Right lung (tissue), 10 donors: ENCODE measurements at places on chromosomes 13 and 19. TPM values are rescaled to one million over a fixed set of nuclear protein-coding genes. Genes with fewer than 3 reads are reported as not detected.

SIGLEC12 gene
- polyA plus RNA-seq = not detected

PTH2 gene
- polyA plus RNA-seq = not detected

UQCR11 gene
- polyA plus RNA-seq = 77.4 TPM

CD177 gene
- polyA plus RNA-seq = 0.21 TPM

SULT2A1 gene
- polyA plus RNA-seq = not detected

CATSPERD gene
- 0.81 TPM for polyA plus RNA-seq

N4BP2L1 gene
- 51.4 TPM for polyA plus RNA-seq

ZNF540 gene
- polyA plus RNA-seq = 4.9 TPM

GRCh38 chr19:45142726-45143110 is 18.1 kb downstream of the NKPD1 start:
- no peak for DNase-seq

DNA sequence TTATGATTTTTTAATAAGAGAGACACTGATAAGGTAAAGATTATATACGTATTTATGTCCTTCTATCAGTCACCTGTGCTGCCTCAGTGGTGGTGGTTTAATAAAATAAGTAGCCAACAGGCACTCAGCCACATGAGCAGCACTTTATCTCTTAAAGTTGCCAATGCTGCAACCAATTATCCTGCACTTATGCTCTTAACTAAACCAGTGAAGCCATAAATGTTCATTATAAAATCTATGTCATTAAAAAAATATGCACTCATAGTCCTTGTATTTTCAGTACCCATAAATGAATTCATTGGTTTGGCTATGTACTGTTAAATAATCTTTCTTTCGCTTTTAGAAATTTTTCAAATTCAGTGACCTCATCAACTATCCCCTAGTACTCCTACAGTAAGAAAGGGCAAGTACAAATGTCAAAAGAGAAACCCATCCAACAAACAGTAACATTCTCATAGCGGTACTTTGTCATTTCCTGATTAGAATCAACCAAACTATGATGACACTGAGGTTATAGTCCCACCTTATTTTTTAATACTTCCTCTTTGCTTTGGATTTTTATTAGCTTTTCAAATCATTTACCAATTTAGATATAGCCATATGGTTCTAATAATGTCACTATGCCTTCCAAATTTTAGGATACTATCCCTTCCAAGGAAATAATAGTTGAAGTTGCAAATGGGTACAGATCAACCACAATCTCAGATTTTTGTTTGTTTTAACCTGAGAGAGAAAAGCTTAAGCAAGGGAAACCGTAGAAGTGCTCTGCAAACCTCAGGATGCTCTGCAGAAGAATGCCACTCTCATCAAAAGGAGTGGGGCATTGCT is 190.9 kb downstream of the KLF12 start:
- DNase-seq = no peak

GRCh38 chr13:43986421-43986981 is 106.8 kb downstream of the LACC1 start:
- no peak for DNase-seq

DNA sequence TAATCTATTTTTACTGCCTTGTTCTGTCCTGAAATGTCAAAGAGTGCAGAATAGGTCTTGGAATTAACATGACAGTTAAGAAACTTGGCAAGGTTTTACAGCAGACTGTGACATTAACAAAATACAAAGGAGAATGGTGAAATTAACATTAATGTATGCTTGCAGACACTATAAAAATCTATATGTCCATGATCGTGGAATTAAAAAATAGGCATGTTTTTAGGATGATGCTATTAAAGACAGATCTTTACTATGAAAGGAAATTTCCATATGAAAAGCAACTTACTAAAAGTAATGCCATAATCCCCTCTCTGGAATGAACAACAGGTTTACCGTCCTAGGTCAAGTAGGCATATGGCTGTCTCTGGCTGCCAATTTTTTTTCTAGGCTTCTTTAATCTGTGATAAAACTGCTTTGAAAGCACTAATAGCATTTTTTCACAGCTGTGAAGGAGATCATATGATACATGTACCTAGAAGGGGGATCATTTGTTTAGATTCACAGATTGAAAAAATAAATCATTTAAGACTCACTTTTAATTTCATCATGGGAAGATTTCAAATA is 291.5 kb downstream of the ZNF536 start:
- DNase-seq = no peak

DNA sequence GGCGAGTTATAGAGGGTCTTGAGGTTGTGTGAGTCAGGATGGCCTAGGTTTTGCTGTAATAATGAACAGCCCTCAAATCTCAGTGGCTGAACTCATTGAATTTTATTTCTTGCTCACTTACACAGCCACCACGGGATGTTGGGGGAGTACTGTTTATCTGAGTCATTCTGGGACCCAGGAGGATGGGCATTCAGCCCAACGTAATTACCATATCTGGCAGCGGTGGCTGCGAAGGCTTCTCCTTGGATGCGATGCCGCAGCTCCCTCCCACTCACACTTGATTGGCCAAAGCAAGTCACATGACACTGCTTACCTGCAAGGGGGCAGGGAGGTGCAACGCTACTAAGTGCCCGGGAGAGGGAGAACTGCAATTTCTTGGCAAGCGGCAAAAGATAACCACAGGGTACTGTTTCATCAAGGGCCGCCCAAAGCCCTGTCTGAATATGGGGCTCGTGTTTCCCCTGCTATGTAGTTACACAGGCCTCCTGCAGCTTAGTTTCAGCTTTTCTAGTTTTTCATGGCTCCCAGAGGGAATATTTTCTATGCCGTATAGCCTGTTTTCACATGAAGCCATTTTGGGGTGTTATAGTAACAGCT is 19.9 kb downstream of the ZSWIM9 start:
- DNase-seq = no peak

GRCh38 chr19:43607238-43608205 is 4.4 kb upstream of the SRRM5 start:
- no peak for DNase-seq

- DNase-seq = no peak
Measured at GRCh38 chr19:28636706-28637105, 576.2 kb downstream of the UQCRFS1 start.

- DNase-seq = peak; percentile 80
Measured at GRCh38 chr19:15702534-15702930, 25.3 kb upstream of the OR10H2 start.

GRCh38 chr13:78133511-78133910 is 214.9 kb upstream of the EDNRB start:
- no peak for DNase-seq

GRCh38 chr19:53161123-53161522 is 2.3 kb upstream of the ZNF347 start:
- DNase-seq = no peak

DNA sequence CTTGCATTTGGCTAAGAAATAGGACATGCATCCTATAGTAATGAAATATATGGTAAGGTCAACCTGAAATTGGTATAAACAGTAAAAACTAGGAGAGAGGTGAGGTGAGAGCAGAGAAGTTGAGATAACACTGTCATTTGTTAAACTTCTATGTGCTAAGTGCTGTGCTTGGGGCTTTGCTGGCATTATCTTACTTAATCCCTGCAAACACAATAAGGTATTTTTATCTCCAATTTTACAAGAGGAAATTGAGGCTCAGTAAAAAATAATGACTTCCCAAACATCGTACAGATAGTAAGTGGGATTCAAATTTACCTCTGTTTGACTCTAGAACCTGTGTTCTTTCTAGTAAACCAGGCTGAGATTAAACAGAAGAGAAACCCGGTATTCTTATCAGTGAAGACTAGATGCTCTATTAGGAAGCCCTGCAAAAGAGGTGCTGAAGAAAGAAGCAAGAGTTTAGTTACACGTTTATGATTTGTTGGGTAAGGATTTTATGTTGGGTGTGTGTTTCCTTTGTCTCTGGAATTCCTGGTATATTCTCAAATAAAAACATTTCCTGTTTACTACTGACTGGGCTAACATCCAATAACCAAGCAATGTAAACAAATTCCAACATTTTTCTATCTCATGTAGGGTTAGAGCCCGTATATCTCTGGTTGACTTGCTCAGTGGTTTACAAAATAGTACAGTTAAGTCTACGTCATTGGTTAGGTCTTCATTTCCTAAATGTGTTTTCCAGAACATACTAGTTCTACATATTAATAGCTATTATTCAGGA is 137.3 kb upstream of the FNDC3A start:
- peak; percentile 19 for DNase-seq

GRCh38 chr13:112713517-112714253 is 23.8 kb downstream of the ATP11A start:
- DNase-seq = no peak

DNA sequence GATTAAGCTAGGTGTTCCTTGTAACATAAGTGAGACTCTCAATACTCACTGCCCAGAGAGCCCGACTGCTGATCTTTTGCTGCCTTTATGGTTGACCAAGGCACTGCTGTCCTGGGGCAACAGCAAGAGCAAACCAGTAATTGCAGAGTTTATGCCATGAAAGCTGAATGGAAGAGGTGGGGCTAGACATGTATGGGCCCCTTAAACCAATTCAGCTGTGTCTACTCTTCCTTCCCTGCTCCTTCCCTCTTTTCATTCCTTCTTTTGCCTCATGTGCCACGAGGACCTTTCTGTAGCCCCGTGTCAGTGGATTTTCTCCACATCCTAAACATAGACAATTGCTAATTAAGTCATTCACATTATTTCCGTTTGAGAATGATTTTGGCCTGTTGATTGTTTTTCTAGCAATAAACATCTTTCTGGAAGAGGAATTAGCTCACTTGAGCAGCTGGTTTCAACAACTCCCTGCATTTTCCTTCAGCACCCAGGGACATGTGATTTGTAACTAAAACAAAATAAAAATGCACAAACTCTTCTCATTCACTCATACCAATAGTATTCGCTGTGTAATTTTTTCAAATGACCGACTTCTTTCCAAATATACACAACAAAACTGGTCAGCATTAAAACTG is 40.5 kb downstream of the RAP2A start:
- DNase-seq = no peak

DNA sequence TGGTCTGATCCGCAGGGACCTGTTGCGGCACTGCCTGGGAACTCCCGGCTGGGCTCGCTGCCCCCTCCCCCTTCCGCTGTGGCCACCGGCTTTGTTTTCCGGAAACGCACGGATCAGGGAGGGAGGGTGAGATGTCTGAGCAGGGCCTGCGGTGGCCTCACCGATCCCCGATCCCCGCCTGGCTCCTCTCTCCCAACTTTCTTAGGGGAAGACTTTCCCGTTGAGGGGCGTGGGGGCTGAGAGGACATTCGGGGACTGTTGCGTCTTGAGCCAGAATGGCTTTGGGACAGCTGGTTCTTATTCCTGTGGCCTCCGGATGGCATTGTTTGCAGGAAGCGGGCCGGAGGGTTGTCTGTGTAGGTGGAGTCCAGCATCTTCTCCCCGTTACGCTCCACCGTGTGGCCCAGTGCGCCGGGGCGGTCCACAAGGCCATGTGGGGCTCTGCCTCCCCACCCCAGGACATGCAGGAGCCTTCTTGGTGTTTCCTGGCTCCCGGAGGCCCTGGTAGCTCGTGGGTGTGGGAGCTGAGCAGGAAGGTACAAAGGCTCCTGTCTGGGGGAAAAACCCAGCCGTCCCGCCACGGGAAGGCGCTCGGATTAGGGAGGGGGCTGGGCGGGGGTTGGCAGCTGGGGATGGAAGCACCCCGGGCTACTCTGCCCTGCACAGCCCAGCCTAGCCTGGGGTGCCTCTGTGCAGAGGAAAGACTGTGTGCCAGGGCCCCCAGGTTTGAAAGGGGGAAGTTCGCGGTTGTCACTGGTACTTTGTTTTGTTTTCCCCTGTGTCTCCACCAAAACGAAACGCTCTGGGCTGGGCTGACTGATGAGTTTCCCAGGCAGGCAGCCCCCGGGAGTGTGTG is 1.3 kb downstream of the CSNK1G2 start:
- peak; percentile 68 for DNase-seq

DNA sequence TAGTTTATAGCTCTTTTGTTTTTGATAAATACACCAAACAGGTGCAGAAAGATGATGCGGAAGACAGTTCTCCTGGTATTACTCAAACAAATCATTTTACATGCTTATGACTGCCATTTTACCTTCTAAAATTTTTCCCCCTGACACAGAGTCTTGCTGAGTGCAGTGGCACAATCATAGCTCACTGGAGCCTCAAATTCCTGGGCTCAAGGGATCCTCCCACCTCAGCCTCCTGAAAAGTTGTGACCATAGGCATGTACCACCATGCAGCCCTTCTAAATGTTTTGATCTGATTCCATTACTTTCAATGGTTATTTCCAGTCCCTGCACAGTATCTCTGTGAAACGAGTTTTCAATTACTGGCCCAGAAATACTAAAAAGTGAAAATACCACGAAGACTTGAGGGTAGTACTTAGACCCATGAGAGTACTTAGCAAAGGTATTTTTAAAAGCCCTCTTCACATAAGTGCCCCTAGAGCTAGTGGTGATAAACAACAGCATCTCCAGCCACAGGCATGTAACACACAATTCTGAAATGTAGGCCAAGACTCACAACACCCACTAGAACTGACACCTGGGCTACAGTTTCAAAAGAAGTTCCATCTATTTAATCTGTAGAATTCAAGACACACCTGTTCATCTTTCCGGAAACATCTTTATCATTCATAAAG is 11.3 kb downstream of the HSPH1 start:
- no peak for DNase-seq

- DNase-seq = no peak
Measured at GRCh38 chr13:79196843-79197242, 209.2 kb downstream of the RBM26 start.

GRCh38 chr19:4524808-4525562 is 6.7 kb upstream of the PLIN4 start:
- DNase-seq = no peak

DNA sequence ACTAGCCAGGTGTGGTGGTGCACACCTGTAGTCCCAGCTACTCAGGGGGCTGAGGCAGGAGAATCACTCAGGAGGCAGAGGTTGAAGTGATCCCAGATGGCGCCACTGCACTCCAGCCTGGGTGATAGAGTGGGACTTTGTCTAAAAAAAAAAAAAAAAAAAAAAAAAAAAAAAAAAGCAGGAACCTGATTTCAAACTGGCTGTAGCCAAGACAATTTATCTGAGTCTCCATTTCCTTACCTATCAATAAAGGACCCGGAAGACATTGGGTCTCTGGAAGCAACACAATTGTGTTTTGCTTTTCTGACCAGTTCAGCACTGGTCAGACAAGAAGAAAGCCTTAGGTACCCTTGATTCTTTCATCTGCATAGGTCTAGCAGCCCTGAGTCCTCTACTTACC is 491.0 kb downstream of the TBC1D4 start:
- DNase-seq = no peak

DNA sequence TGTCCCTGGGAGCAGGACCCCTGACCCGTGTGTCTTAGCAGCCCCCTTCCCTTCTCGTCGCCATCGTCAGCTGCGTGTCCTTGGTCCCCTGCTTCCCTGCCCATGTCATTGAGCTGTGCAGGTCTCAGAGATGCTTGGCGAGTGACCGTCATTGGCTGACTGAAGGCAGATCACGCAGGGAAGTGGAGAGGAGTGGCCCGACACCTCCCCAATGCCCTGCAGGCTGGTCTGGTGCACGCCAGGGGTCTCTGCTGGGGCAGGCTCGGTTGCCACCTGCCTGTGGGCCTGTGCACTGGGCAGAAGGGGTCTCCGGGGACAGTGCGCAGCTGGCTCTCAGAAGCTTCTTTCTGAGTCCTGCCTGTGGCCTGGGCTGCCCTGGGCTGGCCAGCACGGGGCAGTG is 6.2 kb downstream of the GNA11 start:
- DNase-seq = no peak

- no peak for DNase-seq
Measured at GRCh38 chr13:38868870-38869269, 121.8 kb downstream of the STOML3 start.

GRCh38 chr13:50485979-50486935 is 357.2 kb downstream of the DLEU7 start:
- no peak for DNase-seq
